ENCODE measurements at places on chromosomes 4 and X.

- no peak for DNase-seq
These were observed 1898.4 kb downstream of the STIM2 start for GRCh38 chr4:28759064-28759463.

GRCh38 chrX:26411045-26411444 is 195.1 kb downstream of the MAGEB5 start:
- DNase-seq = no peak

- DNase-seq = peak; percentile 56
These were observed 815.4 kb upstream of the PCDH10 start for GRCh38 chr4:132333724-132334047.

- peak; percentile 70 for DNase-seq
These were observed 609.3 kb downstream of the FSTL5 start for GRCh38 chr4:161554372-161554990.

- no peak for DNase-seq
These were observed 5.8 kb downstream of the TSC22D3 start for GRCh38 chrX:107769581-107770317.

- DNase-seq = peak; percentile 34
These were observed 83.8 kb downstream of the CCKAR start for GRCh38 chr4:26406346-26406975.

DNA sequence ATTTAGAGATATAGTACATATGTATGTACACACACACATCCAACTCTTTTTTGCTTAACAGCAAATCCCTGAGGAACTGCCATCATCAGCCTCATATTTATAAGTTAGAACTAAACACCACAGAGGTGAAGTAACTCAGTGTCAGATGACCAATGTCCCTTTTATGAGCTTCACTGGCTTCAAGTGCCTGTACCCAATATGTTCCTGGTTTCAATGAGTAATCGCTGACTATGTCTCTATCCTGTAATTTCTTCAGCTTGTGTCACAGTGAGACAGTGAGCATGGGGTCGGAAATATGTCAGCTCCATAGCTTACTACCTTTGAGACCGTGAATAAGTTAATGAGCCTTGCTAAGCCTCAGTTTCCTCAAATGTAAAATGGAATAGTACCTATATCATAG is 136.2 kb upstream of the RASGEF1B start:
- no peak for DNase-seq

DNA sequence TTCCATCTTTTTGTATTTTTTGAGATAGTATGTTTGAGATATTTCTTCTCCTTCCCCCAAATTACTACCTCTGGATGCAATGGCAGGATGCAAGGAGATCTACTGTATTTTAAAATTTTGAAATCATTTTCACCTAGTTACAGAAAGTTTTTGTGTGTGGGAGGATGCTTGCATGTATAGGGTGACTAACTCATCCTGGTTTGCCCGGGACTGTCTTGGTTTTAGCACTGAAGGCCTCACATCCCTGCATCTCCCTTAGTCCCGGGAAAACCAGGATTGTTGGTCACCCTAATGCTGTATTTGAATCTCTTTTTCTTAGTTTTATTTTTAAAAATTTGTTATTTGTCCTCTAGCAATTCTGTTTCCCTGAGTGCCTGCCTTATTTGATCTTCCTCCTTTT is 12.1 kb downstream of the SUPT20HL2 start:
- DNase-seq = no peak

GRCh38 chr4:15690020-15690809 is 8.6 kb downstream of the FAM200B start:
- peak; percentile 97 for DNase-seq

- DNase-seq = no peak
These were observed 1395.7 kb downstream of the PCDH18 start for GRCh38 chr4:136136601-136137000.

DNA sequence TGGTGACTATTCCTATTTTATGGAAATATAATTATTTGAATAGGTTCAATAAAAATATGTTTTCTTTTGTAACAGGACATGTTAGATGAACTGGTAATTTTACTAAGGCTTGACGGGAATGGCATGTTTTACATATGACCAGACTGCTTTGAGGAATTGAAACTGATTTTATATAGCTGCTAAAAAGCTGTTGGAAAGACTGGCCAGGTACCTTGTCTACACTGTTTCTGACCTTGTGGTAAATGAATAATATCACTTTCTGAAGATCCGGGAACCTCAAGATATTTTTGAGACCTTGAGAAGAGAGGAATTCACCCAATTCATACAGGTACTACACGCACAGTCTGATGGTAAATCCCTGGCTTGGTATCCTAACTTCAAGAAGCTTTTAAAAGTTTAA is 42.1 kb upstream of the USP46 start:
- no peak for DNase-seq

- peak; percentile 23 for DNase-seq
These were observed 127.7 kb downstream of the ASB9 start for GRCh38 chrX:15142084-15142715.

DNA sequence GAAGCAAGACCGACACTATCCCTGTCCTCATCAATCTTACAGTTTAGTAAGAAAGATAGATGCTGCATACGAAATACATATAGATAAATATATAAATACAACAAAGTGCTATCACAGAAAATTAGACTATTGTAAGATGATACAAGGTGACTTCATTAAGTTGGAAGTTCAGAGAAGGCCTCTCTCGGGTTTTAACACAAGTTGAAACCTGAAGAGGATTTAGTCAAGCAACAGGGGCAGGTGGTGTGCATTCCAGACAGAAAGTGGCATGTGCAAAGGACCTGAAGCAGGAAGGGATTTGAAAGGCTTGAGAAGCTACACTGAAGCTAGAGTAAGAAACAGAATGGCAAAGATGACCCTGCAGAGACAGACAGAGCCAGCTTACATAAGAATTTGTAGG is 36.5 kb downstream of the USP46 start:
- no peak for DNase-seq

DNA sequence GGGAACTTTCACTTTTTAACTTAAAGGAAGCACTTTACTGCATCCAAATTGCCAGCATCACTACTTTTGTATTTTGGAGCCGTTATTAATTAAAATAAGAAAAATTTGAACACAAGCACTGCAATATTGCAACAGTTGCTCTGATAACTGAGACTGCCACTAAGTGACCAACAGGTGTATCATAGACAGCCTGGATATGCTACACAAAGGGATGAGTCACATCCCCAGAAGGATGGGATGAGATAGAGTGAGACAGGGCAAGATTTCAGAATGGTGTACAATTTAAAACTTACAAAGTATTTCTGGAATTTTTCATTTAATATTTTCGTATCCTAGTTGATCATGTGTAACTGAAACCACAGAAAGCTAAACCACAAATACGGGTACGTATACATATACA is 204.1 kb downstream of the MAPK10 start:
- DNase-seq = no peak

DNA sequence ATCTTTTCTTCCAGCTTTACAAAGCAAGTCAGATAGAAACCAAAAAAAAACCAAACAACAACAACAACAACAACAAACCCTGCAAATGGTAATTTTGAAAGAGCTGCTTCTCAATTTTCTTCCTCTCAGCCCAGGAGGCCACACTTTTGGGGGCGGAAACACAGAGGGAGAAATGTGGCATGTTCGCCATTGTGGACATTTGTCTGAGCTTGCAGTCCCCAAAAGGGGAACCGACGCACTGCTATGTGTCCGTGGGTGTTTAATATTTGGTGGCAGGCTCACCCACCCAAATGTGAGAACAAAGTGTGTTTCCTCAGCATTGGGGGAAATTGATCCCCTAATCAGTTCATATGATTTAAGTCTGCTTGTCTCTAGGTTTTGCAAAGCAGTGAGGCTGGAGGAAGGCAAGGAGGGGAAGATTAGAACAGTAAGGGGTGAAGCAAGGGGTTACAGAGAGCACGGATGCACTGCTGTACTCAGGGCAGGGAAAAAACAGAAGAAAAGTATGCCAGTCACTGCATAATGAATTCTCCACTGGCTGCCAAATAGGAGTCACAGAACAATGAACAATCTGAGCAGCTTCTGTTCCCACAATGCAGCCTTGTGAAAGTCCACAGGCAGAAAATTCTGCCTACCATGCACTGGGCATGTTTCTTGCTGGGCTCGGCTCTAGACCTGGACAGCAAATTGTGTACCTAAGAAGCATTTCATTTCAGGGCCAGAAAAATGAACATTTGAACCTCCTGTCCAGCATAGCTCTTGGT is 74.7 kb upstream of the GPM6B start:
- no peak for DNase-seq

DNA sequence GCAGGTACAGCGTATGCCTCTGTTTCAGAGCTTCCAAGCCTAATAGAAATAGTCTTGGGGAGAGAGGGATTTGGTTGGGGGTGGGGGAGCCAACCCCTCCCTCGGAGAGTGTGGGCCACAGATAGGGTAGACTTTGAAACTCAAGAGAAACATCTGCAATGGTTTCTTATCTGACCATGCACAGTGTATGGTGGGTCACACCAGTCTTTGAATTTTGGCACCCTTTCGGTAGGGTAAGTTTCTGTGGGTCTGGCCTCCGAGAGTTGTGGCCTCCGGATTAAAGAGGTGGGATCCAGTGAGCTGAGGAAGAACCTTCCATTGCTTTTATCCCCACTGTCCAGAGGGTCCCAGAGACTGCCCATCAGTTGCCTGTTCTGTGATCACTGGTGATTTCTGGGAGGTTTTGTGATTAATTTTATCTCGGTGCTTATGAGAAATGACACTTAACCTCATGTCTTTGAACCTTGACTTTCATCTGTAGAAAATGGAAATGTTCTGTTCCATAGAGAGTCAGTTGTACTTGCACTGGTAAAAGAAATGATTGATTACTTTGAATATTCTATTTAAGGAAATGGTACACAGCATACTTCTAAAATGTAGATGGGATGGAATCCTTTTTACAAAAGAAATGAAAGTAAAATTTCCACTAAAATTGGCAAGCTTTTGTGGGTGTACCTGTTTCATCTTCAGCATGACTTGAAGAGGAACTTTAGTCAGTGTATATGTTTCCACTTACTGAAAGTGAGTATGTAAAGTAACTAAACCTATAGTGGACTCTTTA is 62.7 kb downstream of the TMEM131L start:
- no peak for DNase-seq

GRCh38 chr4:141853091-141853764 is 216.8 kb downstream of the IL15 start:
- no peak for DNase-seq

- no peak for DNase-seq
These were observed 12.5 kb upstream of the HSFX4 start for GRCh38 chrX:149916745-149917392.

DNA sequence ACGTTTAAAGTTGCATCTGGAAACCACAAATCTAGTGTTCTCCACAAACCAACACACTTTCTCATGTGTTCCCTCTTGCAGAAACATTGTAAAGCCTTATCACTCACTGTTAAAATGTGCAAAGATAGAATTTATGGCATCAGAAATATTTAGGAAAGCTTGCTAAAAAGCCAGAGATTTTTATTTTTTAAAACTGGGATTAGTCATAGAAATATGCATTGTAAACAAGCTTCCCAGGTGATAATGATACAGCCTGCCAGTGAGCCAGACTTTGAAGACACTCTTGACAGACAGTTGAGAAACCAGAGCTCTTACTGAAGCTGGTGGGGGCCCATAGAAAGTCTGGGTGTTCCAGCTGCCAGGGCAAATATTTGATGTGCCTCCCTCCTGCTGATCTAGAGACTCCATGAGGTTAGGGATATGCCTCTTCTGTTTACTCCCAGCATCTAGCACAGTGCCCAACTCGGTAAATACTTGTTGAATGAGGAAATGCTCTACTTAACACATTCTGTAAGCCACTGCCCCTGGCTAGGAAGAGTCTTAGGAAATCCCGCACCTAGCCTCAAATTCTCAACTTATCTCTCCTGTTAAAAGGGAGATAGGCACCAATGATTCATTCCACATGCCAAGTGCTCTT is 179.0 kb upstream of the RASGEF1B start:
- no peak for DNase-seq

DNA sequence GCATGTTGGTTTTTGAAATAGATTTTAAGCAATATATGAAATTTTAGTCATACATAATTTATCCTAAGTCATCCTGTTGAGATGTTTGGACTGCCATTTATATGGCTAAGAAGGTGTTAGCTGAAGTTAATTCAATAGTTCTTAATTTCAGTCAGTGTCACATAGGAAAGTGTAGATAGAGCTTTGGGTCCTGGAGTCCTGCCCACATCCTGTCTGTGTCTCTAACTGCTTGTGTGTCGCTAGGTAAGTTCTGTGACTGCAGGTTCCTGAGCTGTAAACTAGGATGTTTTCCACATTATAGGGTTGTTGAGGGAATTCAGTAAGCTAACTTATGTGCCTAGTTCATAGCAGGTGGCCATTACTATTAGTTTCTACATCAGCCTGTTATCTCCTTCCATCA is 20.7 kb downstream of the OFD1 start:
- DNase-seq = no peak

DNA sequence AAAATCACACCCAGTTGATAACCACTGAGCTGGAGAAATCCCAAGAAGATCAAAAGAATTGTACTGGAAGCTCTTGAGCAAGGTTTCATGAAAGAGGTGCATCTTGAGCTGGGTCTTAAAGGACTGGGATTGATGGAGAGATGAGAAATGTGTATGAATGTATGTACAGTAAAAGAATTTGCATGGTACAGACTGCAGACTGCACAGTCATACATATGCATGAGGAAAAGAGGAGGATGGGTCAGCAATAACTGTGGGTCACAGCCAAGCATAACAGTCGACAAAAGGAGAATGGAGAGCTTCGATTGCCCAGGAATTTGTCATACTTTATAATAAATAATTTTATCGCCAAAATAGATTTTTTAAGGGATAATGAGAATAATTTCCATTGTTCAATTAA is 4.8 kb upstream of the RELL1 start:
- no peak for DNase-seq

- no peak for DNase-seq
These were observed 109.0 kb upstream of the ATOH1 start for GRCh38 chr4:93719552-93719951.

DNA sequence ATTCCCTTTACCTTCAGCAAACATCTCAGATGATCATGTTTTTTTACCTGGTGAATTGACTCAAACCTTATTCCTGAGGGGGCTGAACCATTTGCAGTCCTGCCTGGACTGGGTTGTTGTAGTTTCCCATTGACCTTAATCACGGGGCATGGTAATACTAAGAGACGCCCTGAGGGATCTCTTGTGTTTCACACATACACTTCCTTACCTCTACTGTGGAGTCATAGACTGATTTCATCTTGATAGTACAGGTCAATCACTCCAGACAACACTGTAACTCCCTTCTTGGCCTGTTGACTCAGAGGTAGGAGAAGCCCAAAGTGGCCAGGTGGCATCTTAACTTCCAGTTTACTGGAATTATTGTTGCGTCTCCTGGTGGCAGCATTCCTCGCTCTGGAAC is 1064.0 kb upstream of the PCDH10 start:
- no peak for DNase-seq

- DNase-seq = no peak
These were observed 25.1 kb upstream of the PRDM8 start for GRCh38 chr4:80172203-80172602.

DNA sequence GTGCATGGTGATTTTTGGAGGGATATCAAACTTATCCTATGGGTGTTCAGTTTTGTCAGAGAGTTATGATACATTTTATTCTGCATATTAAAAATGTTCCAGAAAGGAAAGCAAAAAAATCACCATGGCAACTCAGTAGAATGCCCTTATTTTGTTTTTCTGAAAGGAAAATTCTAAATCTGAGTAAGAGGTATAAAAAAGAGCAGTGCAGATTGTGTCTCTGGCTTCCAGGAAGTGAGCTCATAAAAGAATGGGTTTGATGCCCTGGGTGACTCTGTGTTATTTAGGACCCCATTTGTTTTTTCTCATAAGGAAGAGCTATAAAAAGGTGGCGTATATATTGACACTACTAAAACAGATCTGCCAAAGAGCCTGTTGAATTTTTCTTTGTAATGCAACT is 128.8 kb downstream of the UCHL1 start:
- no peak for DNase-seq

- DNase-seq = no peak
These were observed 237.2 kb upstream of the ITM2A start for GRCh38 chrX:79604364-79604763.
